Activated CD4-positive, alpha-beta T cell treated with anti-CD3 and anti-CD28 coated beads, Interleukin-2, amount 50 U/mL, for 24 hours (primary cell): ENCODE measurements at places on chromosomes 1 and 21.

GRCh38 chr1:14735841-14736240, 137.4 kb downstream of the KAZN start:
- DNase-seq: no peak

GRCh38 chr1:193185211-193185610, 1.2 kb downstream of the B3GALT2 start:
- DNase-seq: no peak

GRCh38 chr1:3653286-3653618, 936 bp downstream of the TP73 start:
- DNase-seq: no peak

- DNase-seq: no peak
Measured at GRCh38 chr1:56788102-56788501, 31.1 kb downstream of the FYB2 start.

DNA sequence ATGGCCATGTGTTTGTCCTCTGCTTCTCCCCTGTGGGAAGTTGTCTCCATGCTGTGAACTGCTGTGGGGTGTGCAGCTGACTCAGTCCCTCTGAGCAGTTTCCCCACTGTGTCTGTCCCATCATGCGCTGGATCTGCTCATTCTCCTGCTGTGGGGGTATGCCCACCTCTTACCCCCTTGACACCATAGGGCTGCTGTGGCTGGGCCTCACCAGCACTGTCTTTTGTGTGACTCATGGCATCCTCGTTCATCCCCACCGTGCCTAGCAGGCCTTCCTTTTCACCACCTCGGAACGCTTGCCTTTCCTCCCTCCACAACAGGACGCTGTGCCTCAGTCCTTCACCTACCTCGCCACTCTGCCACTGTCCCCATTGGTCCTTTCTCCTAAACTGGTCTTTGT, 27.3 kb downstream of the VANGL2 start:
- DNase-seq: no peak

GRCh38 chr21:32764186-32764585, 7.4 kb downstream of the PAXBP1 start:
- no peak for DNase-seq

DNA sequence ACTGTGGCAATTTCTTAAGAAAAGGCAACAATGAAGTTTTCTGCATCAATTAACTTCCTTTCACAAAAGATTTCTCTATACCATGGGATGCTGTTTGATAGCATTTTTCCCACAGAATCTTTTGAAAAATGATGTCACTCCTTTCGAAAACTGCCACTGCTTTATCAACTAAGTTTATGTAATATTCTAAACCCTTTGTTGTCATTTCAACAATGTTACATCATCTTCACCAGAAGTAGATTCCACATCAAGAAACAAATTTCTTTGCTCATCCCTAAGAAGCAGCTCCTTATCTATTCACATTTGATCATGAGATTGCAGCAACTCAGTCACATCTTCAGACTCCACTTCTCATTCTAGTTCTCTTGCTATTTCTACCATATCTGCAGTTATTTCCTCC, 116.1 kb upstream of the KCND3 start:
- no peak for DNase-seq

DNA sequence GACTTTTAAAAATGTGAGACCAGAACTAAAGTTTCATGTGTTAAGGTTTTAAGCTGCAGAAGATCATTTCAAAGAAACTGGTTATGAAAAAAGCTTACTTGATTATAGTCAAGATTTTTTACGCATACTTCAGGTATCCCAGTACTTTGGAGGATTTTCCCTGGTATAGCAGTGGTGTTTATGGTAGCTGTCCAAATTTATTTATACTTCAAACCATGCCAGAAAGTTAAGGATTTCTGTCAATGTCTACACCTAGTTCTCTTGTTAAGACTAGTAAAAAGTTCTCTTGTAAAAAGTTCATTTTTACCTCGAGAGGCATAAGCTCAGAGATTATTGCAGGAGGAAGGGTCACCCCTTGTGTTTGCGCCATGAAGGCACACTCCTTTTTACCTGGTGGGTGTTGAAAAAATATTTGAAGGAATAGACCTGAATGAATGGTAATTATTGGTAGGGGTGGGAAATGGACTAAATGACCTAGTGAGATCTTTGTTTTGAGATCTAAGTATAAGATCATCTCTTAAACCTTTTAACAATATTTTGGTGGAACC, 2.8 kb downstream of the DYRK1A start:
- DNase-seq: no peak

DNA sequence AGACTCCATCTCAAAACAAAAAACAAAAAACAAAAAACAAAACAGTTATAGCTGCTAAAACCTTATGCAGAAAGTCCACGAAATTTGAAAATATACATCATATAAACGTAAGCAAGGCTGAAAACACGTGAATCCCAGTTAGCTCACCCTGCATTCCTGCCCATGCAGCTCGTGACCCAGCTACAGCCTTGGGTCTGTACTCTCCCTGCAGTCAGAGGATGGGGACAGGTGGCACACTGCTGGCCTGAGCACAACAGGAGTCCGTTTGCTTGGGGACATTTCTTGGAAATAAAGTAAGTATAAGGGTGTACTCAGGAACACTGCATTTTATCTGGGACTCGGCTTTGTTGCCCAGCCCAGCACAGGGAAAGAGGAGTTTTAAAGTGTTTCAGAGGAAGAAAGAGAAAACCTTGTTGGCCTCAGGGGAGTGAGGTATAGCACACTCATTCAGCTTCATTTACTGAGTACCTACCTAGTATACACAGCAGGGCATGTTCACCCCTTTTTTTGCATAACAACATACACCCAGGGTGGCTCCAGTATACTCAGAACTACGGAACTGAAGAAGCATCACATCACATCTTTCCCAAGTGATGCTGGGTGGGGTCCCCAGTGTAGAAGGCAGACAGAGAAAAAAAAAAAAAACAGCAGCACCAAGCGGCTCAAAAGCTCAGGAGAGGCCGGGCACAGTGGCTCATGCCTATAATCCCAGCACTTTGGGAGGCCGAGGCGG, 44.1 kb downstream of the CAPZB start:
- DNase-seq: no peak

GRCh38 chr1:152111515-152111968, 3.7 kb downstream of the TCHH start:
- DNase-seq: no peak

DNA sequence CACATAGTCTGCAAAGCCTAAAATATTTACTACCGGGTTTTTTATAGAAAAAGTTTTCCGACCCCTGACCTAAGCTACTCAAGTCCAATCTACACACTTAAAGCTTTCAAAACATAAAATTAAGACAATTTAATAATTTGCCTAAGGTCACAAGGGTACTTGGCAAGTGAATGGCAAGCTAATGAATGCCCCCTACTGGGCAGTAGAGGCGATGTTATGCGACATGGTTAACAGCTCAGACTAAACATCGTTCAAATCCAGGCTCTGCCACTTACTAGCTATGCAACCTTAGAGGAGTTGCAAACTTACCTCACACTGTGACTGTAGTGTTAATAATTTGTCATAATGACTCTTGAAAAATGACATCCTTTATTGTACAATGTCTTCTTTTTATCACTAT, 317.2 kb upstream of the NFIA start:
- DNase-seq: no peak

- no peak for DNase-seq
Measured at GRCh38 chr1:211145944-211146343, 12.0 kb upstream of the KCNH1 start.

DNA sequence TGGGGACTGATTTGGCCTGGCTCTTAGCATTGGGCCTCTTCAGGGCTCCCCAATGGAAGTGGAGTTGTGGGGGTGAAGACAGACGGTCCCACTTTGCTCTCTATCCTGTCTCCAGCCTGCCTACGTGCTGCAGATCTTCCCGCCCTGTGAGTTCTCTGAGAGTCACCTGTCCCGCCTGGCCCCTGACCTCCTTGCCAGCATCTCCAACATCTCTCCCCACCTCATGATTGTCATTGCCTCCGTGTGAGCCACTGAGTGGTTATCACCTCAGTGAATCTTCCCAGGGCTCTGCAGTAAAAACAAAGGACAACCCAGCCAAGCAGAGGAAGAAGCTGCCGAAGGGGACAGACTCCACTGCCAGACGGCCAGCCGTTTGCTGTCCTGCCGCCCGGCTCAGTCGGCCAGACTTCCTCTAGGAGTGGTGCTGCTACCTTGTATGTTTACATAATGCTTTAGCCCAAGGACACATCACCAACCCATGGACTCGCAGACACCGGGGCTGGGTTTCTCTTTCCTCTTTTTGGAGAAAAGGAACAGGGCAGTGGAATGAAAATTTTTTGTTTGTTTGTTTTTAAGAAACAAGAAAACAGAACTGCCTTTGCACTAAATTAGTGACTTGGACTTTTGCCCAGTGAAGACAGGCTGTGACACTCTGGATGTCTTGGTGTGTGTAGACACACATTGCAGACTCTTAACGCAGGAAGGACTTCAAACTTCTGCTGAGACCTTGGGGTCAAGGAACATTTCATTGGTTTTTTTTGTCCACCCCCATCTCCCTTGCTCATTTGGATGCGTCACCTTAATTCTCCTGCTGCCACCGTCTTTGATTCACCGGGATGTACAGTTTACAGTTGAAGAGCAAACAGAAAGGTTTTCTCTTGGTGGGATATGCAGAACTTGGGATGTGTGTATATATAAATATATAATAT, 36.5 kb downstream of the ZBTB17 start:
- no peak for DNase-seq

GRCh38 chr1:92980732-92981647, 19.7 kb upstream of the DIPK1A start:
- no peak for DNase-seq

DNA sequence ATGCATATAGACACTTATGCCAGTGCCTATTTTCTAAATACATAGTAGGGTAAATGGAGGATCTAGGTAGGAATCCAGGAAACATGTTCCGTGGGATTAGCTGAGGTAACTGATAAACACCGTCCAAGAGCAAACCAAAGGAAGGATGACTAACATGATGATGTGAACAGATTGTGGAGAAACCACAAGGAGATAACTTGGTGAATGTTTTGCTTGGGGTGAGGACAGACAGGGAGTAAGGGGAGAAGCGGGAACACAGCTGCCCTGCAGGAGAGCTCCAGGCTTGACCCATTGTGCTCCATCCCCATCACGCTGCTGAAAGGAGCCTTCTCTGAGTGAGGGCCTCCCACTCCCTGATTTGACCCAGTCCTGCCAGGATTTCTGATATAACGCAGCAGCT, 87.0 kb upstream of the ZC3H11B start:
- DNase-seq: no peak

GRCh38 chr1:109757936-109758786, 5.6 kb downstream of the EPS8L3 start:
- DNase-seq: no peak

GRCh38 chr1:172909606-172910326, 141.0 kb downstream of the TNFSF18 start:
- no peak for DNase-seq

DNA sequence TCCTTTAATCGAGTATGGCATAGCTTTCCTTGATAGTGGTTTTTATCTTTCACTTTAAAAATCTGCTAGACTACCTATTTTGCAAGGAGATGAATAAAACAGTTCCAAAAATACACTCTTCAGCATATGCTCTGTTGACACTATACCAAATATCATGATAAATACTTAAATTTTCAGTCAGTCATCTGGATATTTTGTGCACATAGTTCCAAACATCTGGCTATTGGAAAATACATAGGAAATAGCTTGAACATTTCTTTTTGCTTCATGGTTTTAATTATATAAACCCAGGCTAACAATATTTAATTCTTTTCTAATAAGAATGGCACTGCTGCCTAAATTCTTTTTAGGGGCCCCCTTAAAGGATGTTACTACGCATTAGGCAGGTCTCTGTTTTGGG, 342.1 kb downstream of the NEGR1 start:
- DNase-seq: no peak

DNA sequence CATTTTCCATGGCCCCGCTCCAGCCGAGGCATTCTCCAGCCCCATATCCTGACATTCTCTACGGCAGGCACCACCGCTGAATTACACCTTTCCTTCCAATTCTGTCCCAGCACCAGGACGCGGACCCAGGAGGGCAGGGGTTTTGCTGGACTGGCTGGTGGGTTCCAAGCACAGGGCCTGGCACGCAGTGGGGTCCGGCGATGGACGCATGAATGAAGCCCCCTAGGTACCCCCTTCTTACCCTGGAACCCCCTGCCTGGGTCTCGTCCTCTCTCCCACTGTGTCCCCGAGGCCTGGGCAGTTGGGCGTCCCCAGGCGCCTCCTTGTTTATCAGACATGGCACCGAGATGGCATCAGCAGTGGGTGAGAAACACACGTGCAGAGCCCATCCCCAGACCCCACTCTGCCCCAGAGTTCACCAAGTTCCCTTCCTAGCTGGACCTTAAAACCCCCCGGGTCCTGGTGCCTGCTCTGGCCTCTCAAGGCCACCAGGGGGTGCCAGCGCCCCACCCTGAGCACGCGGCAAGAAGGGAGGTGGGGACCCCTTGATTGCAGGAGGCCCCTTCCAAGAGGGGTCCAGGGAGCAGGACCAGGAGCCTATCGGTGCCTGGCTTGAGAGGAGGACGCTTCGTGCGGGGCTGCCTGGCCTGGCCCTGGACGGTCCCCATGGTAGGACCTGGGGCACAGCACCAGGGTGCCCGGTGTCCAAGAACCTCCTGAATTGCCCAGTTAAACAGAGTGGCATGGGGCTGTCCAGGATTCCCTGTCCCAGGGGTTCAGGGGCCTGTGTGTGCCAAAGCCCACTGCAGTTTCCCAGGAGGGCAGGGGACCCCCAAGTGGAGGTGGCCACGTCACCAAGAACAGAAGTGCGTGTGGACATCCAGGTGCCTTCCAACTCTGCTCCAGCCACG, 46.1 kb downstream of the MEGF6 start:
- no peak for DNase-seq

GRCh38 chr1:224774378-224774777, 155.1 kb upstream of the DNAH14 start:
- no peak for DNase-seq

GRCh38 chr1:174877208-174877673, 122.5 kb upstream of the CACYBP start:
- no peak for DNase-seq

- no peak for DNase-seq
Measured at GRCh38 chr21:44726826-44727225, 15.5 kb upstream of the TSPEAR start.

- no peak for DNase-seq
Measured at GRCh38 chr1:91897016-91897415, 11.1 kb upstream of the TGFBR3 start.

- no peak for DNase-seq
Measured at GRCh38 chr1:56139836-56140235, 439.5 kb downstream of the PLPP3 start.

DNA sequence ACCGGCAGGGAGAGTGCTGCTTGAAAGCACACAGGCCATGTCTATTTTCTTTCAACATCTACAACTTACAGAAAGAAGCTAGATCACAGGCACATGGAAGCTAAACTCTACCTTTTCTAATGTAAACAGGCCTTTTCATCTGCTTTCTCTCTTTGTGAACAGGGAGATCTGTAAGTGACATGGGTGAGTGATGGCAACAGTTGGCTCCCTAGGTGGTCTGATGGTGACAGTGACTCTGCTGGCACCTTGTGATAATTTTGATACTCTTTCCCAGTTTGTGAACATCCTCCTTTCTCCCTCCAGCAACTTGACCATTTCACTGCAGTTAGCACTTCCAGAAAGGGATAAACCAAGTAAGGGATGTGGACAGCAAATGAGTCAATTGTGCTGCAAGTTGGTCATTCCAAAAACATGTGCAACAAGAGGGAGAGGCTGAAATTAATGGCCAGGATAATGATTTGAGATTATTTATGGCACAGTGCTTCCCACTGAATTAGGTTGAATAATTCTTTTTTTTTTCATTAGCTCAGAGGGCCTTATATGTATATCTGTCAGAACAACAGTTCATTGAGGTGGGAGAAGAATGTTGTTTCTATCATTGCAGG, 89.5 kb downstream of the XCL2 start:
- no peak for DNase-seq

GRCh38 chr21:46664316-46664995, 29.0 kb downstream of the PRMT2 start:
- no peak for DNase-seq

GRCh38 chr21:38925923-38926322, 120.2 kb downstream of the ETS2 start:
- no peak for DNase-seq
